ENCODE measurements at places on chromosomes 2 and 18. TPM values are rescaled to one million over a fixed set of nuclear protein-coding genes. Genes with fewer than 3 reads are reported as not detected.

DNA sequence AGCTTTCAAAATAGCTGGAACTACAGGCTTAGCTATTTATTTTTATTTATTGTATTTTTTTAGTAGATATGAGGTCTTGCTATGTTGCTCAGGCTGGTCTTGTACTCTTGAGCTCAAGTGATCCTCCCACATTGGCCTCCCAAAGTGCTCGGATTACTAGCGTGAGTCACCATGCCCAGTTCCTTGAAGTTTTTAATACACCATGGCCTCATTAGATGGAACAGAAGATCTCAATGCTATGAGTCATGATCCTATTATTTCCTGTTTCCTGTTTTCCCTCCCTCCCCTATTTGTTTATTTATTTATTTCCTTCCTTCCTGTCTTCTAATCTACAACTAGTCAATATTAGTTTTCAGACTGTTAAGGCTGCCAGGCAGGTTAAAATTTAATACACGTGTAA lies 309.0 kb downstream of the CMPK2 start:
- H3K4me3 ChIP-seq: no peak overlapping the region
- H3K36me3 ChIP-seq: no peaks in the 10 kb centered on the region
- no peaks in the 10 kb centered on the region for H3K4me1 ChIP-seq
- no peaks in the 10 kb centered on the region for H3K27me3 ChIP-seq

Gene OR6B2
- total RNA-seq: not detected

- H3K4me1 ChIP-seq: peaks cover 37% of the 10 kb centered on the region
- no peak overlapping the region for H3K27ac ChIP-seq
- peaks cover 96% of the 10 kb centered on the region for H3K27me3 ChIP-seq
- DNase-seq: no peak
- no peaks in the 10 kb centered on the region for H3K36me3 ChIP-seq
These were observed 4.2 kb upstream of the POU3F3 start for GRCh38 chr2:104849618-104850141.

GRCh38 chr18:48608581-48608980 lies 69.8 kb downstream of the CTIF start:
- H3K27me3 ChIP-seq: no peaks in the 10 kb centered on the region
- H3K27ac ChIP-seq: no peak overlapping the region
- H3K36me3 ChIP-seq: no peaks in the 10 kb centered on the region
- no peak for DNase-seq
- peaks cover 7% of the 10 kb centered on the region for H3K4me1 ChIP-seq

All from lower lobe of right lung (tissue), 2 donors.